Suppressor macrophage treated with lipopolysaccharide for 1 hour (primary cell): ENCODE measurements at places on chromosomes 3 and 15.
A peak's percentile ranks its signal among the peaks of the same experiment; 100 is the strongest.

GRCh38 chr15:99132634-99133287 is 27.9 kb downstream of the SYNM start:
- no peak for DNase-seq

DNA sequence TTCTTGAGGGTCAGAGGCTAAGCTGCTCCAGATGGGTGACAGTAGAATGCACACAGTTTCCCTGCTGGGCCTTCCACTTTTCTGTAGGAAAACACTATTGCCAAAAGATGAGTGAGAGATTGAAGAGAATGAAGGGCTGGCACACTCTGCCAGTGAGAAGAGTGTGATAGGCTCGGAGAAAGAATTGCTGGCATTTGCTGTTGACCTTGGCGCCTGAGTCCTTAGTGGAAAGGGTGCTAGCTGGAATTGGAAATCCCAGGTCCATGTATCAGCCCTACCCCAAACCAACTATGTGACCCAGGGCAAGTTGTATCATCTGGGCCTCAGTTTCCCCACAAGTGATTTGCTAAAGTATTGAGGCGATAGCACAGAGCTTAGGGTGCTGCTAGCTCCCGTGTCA is 60.1 kb upstream of the DCLK3 start:
- no peak for DNase-seq

DNA sequence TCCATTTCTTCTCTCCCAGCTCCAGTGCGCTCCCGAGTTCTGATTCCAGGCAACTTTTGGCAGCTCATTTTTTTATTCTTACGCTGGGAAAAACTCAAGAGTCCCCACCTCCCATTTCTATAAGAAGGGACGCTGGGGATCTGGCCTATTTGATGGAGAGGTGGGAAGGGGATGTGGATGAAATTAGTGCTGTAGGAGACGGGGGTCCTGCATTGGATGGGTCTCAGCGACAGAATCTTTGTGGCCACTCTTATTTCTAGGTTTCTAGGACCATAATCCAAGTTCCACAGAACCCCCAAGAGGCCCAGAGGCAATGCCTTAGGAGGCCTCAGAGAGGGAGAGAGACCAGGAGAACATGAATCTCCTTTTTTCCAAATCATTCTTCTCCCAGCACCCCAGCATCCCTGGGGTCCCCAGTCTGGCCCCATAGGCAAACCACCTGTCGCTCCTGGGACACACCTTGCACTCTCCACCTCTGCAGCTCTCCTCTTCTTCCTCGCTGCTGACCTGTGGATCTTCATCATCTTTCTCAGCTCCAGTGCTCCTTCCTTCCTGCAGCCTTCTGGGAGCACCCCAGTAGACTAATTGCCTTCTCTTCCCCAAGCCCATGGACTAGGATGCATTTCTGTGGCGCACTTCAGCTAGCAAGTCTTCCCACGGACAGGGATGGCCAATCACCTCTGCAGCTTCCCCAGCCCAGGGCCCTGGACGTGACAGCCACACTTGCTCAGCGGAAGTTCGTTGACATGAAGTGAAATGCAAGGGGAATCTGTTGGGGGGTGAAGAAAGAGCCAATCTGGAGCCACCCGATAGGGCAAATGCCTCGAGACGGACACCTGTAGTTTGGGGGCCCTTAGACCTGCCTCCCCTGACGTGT is 100.1 kb upstream of the ALDH1A3 start:
- no peak for DNase-seq

GRCh38 chr3:80734483-80734882 is 966.7 kb upstream of the ROBO1 start:
- DNase-seq = no peak

- DNase-seq = no peak
Measured at GRCh38 chr3:11206316-11206715, 52.0 kb downstream of the HRH1 start.

- no peak for DNase-seq
Measured at GRCh38 chr3:67654844-67655177, 399 bp upstream of the SUCLG2 start.

GRCh38 chr3:45595364-45596195 is 1.0 kb downstream of the LIMD1 start:
- no peak for DNase-seq

DNA sequence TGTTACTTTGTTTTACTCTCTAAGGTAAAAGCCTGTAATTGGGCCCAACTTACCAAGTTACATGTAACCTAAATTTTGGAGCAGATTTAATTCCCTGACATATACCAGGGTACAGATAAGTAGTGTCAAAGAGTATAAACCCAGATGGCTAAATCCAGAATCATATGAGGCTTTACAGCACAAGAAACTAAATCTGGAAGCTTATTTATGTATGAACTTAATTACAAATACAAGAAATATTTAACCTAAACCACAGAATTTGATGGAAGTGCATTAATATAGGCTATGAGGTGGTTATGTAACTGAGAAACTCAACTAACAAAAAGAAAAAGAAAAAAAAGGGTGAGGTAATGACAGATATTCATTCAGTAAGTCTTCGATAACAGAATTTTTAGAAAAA is 930.2 kb upstream of the ALCAM start:
- DNase-seq = no peak

DNA sequence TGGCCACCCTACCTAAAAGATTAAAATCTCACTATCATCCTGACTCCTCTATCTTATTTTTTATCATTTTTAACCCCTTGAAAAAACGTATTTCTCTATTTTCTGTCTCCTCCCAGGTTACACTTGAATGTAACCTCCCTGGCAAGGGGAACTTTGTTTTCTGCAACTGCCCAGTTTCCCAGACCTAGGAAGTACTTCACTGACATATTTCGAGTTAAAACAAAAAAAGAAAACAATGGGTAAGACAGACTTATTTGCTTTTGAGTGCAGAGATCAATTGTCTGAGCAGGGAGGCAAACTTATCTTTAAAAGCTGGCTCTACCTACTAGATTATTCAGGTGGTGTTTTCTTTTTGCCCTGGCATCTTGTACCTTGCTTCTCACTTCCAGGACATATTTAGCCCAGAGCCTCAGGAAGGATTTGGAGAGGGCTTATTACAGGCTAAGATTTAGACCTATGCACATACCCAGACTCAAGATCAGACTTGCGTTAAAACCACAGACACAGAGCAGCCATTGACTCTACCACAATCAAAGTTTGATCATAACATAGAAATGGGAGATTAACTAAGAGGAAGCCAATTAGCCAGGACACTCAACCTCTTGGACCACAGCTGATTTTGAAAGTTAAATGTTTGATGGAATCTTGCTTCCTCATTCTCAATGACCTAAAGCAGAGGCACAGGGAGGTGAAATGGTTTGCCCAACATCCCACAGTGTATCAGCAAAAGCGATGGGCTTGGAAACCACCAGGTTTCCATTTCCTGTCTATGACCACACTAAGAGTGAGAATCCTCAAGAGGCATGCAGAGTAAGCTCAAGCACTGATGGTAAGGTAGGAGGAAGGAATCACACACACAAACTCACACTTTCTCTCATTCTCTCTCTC is 169.5 kb upstream of the THBS1 start:
- DNase-seq = peak; percentile 57

GRCh38 chr3:40465111-40465407 is 7.9 kb downstream of the RPL14 start:
- DNase-seq = no peak

- DNase-seq = no peak
Measured at GRCh38 chr15:28093752-28094535, 5.2 kb downstream of the OCA2 start.

GRCh38 chr3:151859233-151859673 is 14.2 kb upstream of the SUCNR1 start:
- DNase-seq = no peak

DNA sequence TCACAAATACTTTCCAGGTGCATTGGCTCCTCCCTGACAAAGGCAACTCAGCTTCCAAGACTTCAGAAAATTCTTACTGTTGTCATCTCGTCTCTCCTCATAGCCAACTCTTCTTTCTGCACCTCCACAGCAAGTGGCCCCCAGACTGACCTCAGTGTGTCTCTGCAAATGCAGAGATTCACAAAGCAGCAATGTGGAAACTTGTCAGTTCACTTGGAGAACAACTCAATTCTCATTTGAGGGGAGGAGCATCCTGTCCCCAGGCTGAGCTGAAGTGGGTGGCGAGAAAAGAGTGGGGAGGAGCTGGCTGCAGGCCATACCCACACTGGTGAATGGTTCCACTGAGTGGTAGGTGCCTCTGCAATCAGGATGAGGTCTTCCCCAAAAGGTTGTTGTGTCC is 248.7 kb upstream of the IL12A start:
- DNase-seq = no peak

DNA sequence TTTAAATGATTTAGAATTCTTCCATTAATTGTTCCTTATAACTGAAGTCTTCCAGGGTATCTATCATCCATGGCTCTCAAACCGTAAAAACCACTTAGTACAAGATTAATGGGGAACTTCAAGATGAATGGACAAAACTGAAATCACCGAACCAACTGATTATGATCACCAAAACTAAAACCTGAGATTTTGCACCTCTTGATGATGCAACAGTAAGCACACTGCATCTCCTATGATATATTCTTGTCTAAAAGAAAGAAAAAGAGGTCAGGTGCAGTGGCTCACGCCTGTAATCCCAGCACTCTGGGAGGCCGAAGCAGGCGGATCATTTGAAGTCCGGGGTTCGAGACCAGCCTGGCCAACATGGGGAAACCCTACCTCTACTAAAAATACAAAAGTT is 3.6 kb upstream of the ISY1 start:
- DNase-seq = no peak

GRCh38 chr3:56935811-56936210 is 124.7 kb upstream of the SPATA12 start:
- DNase-seq = no peak

GRCh38 chr3:172973799-172974198 is 167.2 kb downstream of the SPATA16 start:
- no peak for DNase-seq

- DNase-seq = no peak
Measured at GRCh38 chr15:58313304-58313703, 118.5 kb upstream of the LIPC start.

DNA sequence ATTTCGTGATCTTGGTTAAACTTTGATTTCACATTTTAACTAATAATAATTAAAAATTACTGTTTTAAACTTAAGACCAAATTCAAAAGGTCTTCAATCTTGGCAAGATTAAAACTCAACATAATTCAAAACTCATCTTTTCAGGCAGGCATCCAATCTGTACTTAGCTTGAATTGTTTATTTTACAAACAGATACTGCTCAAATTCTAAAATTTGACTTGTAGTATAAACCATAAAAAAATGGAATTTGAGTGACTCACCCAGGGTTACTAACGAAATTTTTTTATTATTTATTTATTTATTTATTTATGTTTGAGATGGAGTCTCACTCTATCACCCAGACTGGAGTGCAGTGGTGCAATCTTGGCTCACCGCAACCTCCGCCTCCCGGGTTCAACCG is 64.4 kb downstream of the GAP43 start:
- no peak for DNase-seq

GRCh38 chr3:32104492-32104891 is 1.9 kb upstream of the GPD1L start:
- no peak for DNase-seq

- no peak for DNase-seq
Measured at GRCh38 chr15:47675735-47676134, 41.6 kb upstream of the SEMA6D start.

DNA sequence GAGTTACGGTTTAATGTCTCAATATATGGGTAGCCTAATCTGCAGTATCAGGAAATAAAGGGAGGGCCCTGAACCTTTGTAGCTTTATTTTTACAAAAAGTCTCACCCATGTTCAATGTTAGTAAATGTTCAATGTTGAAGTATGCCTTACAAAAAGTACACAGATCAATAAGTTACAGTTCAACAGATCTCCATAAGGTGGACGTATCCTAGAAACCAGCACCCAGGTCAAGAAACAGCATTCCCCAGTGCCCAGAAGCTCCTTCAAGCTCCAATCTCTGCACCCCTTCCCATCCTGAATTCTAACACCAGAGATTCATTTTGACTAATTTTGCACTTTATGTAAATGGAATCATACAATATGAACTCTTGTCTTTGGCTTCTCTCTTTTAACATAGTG is 31.3 kb downstream of the COLQ start:
- DNase-seq = no peak
